ENCODE measurements at places on chromosomes 7 and 10. TPM values are rescaled to one million over a fixed set of nuclear protein-coding genes. Genes with fewer than 3 reads are reported as not detected.

PIP gene
- total RNA-seq = not detected

NPM3 gene
- 156 TPM for total RNA-seq

CLDN4 gene
- total RNA-seq = 58.2 TPM

CUBN gene
- 0.87 TPM for total RNA-seq

H2BK1 gene
- total RNA-seq = not detected

GNG11 gene
- total RNA-seq = 63.4 TPM

ZNF804B gene
- not detected for total RNA-seq

FKBP9 gene
- 215 TPM for total RNA-seq

PGAM1 gene
- 484 TPM for total RNA-seq

OR9A2 gene
- total RNA-seq = not detected

DLX5 gene
- not detected for total RNA-seq

EZH2 gene
- 27.8 TPM for total RNA-seq

GRID1 gene
- total RNA-seq = 0.33 TPM

KCNIP2 gene
- 0.62 TPM for total RNA-seq

LRMDA gene
- 0.55 TPM for total RNA-seq

CHAT gene
- not detected for total RNA-seq

HACD1 gene
- 32.0 TPM for total RNA-seq

IKZF1 gene
- total RNA-seq = not detected

STEAP1 gene
- total RNA-seq = 32.6 TPM

SERPINE1 gene
- 462 TPM for total RNA-seq

ADCY1 gene
- total RNA-seq = 0.33 TPM

COL17A1 gene
- total RNA-seq = 0.33 TPM

CYP2W1 gene
- not detected for total RNA-seq

KLF14 gene
- under 0.01 TPM for total RNA-seq

LRRD1 gene
- not detected for total RNA-seq

MBL2 gene
- not detected for total RNA-seq

C7orf33 gene
- not detected for total RNA-seq

HABP2 gene
- total RNA-seq = not detected

ABCB8 gene
- 50.1 TPM for total RNA-seq

CSTF2T gene
- 15.5 TPM for total RNA-seq

OR13A1 gene
- total RNA-seq = not detected

GSAP gene
- total RNA-seq = 20.8 TPM

HNRNPH3 gene
- total RNA-seq = 46.7 TPM

C10orf105 gene
- under 0.01 TPM for total RNA-seq

RET gene
- total RNA-seq = 1.9 TPM

ZNF775 gene
- total RNA-seq = 7.5 TPM

GIGYF1 gene
- total RNA-seq = 23.5 TPM

ABCB1 gene
- 0.50 TPM for total RNA-seq

Measured in uterine smooth muscle cell (primary cell).